ENCODE measurements at places on chromosomes 4 and X. TPM values are rescaled to one million over a fixed set of nuclear protein-coding genes. Genes with fewer than 3 reads are reported as not detected.

Gene ATP1B4
- not detected for polyA plus RNA-seq

Gene VCX3B
- polyA plus RNA-seq = not detected

Gene ACOT9
- polyA plus RNA-seq = 62.6 TPM

Gene USP27X
- 2.1 TPM for polyA plus RNA-seq

Gene ADH7
- 0.13 TPM for polyA plus RNA-seq

Gene MAPK10
- 19.9 TPM for polyA plus RNA-seq

Gene NDUFA1
- 187 TPM for polyA plus RNA-seq

Gene FOXR2
- not detected for polyA plus RNA-seq

Gene VEGFD
- 0.63 TPM for polyA plus RNA-seq

Gene POU3F4
- not detected for polyA plus RNA-seq

Gene SUPT20HL2
- polyA plus RNA-seq = not detected

Gene P2RY4
- polyA plus RNA-seq = not detected

Gene TENM3
- 0.05 TPM for polyA plus RNA-seq

Gene GLRA3
- polyA plus RNA-seq = not detected

Gene GAGE12C
- not detected for polyA plus RNA-seq

Gene CLCN4
- polyA plus RNA-seq = 0.67 TPM

Gene CPE
- polyA plus RNA-seq = 287 TPM

Gene PF4V1
- polyA plus RNA-seq = not detected

Gene PLXNB3
- 0.38 TPM for polyA plus RNA-seq

Gene TDO2
- 5.9 TPM for polyA plus RNA-seq

Gene PRPS1
- polyA plus RNA-seq = 20.7 TPM

Gene PDZD4
- 4.4 TPM for polyA plus RNA-seq

Gene HPGDS
- 0.26 TPM for polyA plus RNA-seq

Gene MSANTD1
- polyA plus RNA-seq = not detected

Gene TCEAL2
- 29.6 TPM for polyA plus RNA-seq

Gene BEX2
- 2.6 TPM for polyA plus RNA-seq

Gene NR0B1
- polyA plus RNA-seq = 0.20 TPM

Gene TMEM154
- polyA plus RNA-seq = under 0.01 TPM

Gene DUX4
- polyA plus RNA-seq = not detected

Gene CCDC160
- not detected for polyA plus RNA-seq

Gene KCTD8
- 0.15 TPM for polyA plus RNA-seq

Gene HTRA3
- 5.2 TPM for polyA plus RNA-seq

Gene XK
- 1.0 TPM for polyA plus RNA-seq

Gene SOWAHD
- 0.15 TPM for polyA plus RNA-seq

Gene LIMCH1
- polyA plus RNA-seq = 31.7 TPM

Gene CENPE
- polyA plus RNA-seq = not detected

Gene CCSER1
- not detected for polyA plus RNA-seq

Gene CDKL2
- not detected for polyA plus RNA-seq

Gene CYP2U1
- 5.3 TPM for polyA plus RNA-seq

Gene N4BP2
- 1.8 TPM for polyA plus RNA-seq

Gene ZNF711
- 1.0 TPM for polyA plus RNA-seq

Gene GSPT2
- polyA plus RNA-seq = 1.3 TPM

Gene OTUD6A
- not detected for polyA plus RNA-seq

Gene NSUN7
- 4.9 TPM for polyA plus RNA-seq

Gene SHROOM3
- 14.1 TPM for polyA plus RNA-seq

Gene BEX4
- polyA plus RNA-seq = 41.7 TPM

Gene ADGRL3
- polyA plus RNA-seq = 1.8 TPM

Gene GNRHR
- polyA plus RNA-seq = not detected

Gene GPRASP1
- 3.3 TPM for polyA plus RNA-seq

Gene FAM200B
- 42.2 TPM for polyA plus RNA-seq

Gene CISD2
- polyA plus RNA-seq = 16.2 TPM

Gene MAGEE2
- polyA plus RNA-seq = not detected

Measured in aorta (tissue), 5 donors.